ENCODE measurements at places on chromosomes 16 and 17. TPM values are rescaled to one million over a fixed set of nuclear protein-coding genes. Genes with fewer than 3 reads are reported as not detected.

DNA sequence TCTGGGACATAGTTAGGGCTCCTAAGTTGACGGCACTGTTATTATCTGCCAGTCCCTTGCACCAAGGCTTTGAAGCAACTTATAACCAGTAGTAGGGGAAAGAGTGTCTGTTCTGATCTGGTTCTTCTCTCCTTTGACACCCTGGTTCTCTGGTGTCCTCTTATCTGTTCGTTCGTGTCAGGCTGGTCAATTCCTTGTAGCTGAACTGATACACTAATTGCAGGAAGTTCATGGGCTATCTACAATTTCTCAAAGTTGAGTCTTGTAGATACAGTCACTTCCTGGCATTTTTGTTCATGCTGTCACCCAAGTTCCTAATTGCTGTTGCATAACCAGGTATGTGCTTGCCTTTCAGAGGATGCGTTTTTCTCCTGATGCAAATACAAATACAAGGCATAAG is 17.3 kb upstream of the MYO1D start:
- H3K4me1 ChIP-seq, result peaks cover 7% of the 10 kb centered on the region
- H3K36me3 ChIP-seq, result no peaks in the 10 kb centered on the region
- H3K27me3 ChIP-seq, result no peaks in the 10 kb centered on the region
- no peak for DNase-seq
- H3K4me3 ChIP-seq, result no peak overlapping the region

- peaks cover 31% of the 10 kb centered on the region for H3K27me3 ChIP-seq
- peaks cover 3% of the 10 kb centered on the region for H3K36me3 ChIP-seq
- H3K27ac ChIP-seq, result no peak overlapping the region
Observed at GRCh38 chr17:81534157-81535006, 6.2 kb downstream of the FSCN2 start.

DNA sequence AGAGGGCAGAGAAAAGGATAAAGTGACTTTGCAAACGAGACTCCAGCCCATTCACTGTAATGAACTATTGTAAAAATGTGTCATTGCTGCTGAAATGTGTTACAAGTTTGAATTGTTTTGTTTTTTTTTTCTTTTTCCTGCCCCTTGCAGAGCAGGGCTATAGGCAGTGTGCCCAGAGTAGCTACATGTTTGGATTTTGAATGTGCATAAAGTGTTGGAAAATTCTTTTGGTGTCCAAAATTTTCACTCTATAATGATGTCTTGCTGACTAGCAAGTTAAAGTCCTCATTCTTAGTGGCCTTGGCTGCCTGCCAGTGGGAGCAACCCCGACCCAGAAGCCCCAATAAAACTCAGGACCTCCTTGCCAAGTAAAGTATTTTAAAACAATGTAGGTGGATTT is 66.5 kb downstream of the IGF2BP1 start:
- no peaks in the 10 kb centered on the region for H3K36me3 ChIP-seq
- H3K27ac ChIP-seq, result no peak overlapping the region
- H3K4me3 ChIP-seq, result no peak overlapping the region
- H3K4me1 ChIP-seq, result peaks cover 6% of the 10 kb centered on the region
- no peak for DNase-seq

- H3K27me3 ChIP-seq, result peaks cover 31% of the 10 kb centered on the region
- DNase-seq, result no peak
Observed at GRCh38 chr16:22805326-22805725, 8.6 kb upstream of the HS3ST2 start.

- peaks cover 51% of the 10 kb centered on the region for H3K4me1 ChIP-seq
- no peaks in the 10 kb centered on the region for H3K36me3 ChIP-seq
- H3K27me3 ChIP-seq, result no peaks in the 10 kb centered on the region
- peak within 1 kb of the TSS; percentile 99 for H3K27ac ChIP-seq
- peak within 1 kb of the TSS; percentile 77 for H3K4me3 ChIP-seq
Observed at GRCh38 chr17:29592850-29593551, at the start of gene ANKRD13B. Gene ANKRD13B (plus strand): TSS chr17:29593132. CDS start chr17:29593622, 490 bp downstream.

DNA sequence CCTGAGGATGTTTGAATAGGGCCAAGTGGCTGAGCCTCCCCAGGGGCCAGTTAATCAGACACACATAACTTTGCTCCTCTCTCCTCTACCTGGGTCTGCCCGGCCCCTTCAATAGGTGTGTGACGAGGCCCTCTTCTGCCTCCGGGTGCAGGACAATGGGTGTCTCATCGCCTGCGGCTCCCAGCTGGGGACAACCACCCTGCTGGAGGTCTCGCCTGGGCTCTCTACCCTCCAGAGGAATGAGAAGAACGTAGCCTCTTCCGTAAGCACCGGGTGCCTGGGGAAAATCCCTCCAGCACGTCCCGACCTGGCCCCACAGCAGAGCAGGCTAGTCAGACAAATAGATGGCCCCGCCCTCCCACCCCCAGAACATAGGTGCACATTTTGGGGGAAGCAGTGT is 16.1 kb upstream of the KIF19 start:
- no peak overlapping the region for H3K4me3 ChIP-seq
- no peak for DNase-seq
- H3K4me1 ChIP-seq, result no peaks in the 10 kb centered on the region
- no peak overlapping the region for H3K27ac ChIP-seq
- H3K27me3 ChIP-seq, result peaks cover 19% of the 10 kb centered on the region

GRCh38 chr17:35900280-35900679 is 20.1 kb upstream of the CCL5 start:
- H3K27me3 ChIP-seq, result no peaks in the 10 kb centered on the region
- no peak overlapping the region for H3K4me3 ChIP-seq
- H3K4me1 ChIP-seq, result peaks cover 40% of the 10 kb centered on the region
- DNase-seq, result no peak
- no peaks in the 10 kb centered on the region for H3K36me3 ChIP-seq

GRCh38 chr17:13562271-13562800 is 39.4 kb downstream of the HS3ST3A1 start:
- no peak for DNase-seq
- H3K36me3 ChIP-seq, result peaks cover 14% of the 10 kb centered on the region
- no peak overlapping the region for H3K4me3 ChIP-seq

DNA sequence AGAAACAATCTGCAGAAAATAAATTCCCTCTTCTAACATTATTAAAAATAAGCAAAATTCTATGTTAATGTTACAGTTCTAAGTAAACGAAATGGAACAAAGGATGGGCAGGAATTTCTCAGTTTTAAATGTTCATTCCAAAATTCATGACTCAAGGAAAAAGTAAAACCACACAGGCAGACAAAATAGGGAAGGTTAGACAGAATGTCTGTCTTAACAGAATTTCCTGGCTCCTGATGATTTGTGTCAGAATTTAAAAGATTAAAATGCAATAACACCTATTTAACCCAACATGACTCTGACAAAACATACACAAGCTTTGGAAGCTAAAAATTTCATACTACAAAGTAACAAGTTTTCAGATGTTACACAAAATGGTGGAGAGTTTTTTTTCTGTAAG is 42.8 kb downstream of the SPOP start:
- peaks cover 5% of the 10 kb centered on the region for H3K36me3 ChIP-seq
- no peaks in the 10 kb centered on the region for H3K27me3 ChIP-seq
- peak overlapping the region; percentile 6 for H3K27ac ChIP-seq
- H3K4me3 ChIP-seq, result no peak overlapping the region
- no peak for DNase-seq

GRCh38 chr16:351804-352520 is 561 bp downstream of the AXIN1 start:
- H3K4me1 ChIP-seq, result peaks cover 9% of the 10 kb centered on the region
- peak overlapping the region; percentile 89 for H3K27ac ChIP-seq
- peaks cover 5% of the 10 kb centered on the region for H3K36me3 ChIP-seq
- no peaks in the 10 kb centered on the region for H3K27me3 ChIP-seq

GRCh38 chr17:66378296-66378695 is 75.9 kb downstream of the PRKCA start:
- peaks cover 5% of the 10 kb centered on the region for H3K27me3 ChIP-seq
- DNase-seq, result no peak
- peaks cover 36% of the 10 kb centered on the region for H3K4me1 ChIP-seq
- no peak overlapping the region for H3K4me3 ChIP-seq

DNA sequence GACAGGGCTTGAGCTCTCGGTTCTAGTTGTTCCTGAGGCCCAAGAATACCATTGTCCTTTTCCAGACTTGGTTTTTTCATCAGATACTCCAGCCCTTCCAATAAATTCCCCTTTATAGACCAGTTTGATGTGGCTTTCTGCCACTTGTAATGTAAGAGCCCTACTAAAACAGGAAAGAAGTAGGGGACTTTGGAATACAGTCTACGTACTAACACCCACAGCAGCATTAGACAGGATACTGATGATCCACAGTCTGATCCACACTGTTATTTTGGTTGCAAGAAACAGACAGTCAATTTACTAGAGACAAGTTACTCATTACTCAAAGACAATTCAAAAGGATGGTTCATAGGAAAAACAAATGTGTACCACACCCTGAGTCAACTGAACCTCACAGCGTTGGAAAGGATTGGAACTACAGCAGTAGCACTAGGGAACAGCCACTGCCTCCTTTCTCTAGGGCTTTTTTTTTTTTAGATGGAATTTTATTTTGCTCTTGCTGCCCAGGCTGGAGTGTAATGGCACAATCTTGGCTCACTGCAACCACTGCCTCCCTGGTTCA is 45.9 kb upstream of the MED13 start:
- no peak for DNase-seq
- peaks cover 12% of the 10 kb centered on the region for H3K27me3 ChIP-seq
- H3K4me3 ChIP-seq, result no peak overlapping the region

DNA sequence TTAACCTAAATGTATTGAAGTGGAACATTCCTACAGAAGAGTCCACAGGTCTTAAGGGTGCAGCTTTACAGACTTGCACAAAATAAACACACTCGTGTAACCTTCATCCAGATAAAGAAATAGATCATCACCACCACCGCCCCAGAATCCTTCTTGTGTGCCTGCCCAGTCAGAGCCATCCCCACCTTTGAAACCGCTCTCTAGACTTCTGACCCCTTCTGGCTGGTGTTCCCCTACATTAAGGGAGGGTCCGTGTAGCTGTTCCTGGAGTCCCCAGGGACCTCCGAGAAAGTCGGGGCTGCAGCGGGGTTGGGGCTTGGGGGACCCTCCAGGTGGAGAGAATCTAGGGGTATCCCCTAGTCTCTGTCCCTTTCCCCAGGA is 9.4 kb downstream of the TBX4 start:
- peaks cover 7% of the 10 kb centered on the region for H3K36me3 ChIP-seq
- H3K27ac ChIP-seq, result peak overlapping the region; percentile 89
- H3K27me3 ChIP-seq, result peaks cover 67% of the 10 kb centered on the region
- DNase-seq, result no peak
- H3K4me3 ChIP-seq, result peak overlapping the region; percentile 48
- H3K4me1 ChIP-seq, result peaks cover 76% of the 10 kb centered on the region

DNA sequence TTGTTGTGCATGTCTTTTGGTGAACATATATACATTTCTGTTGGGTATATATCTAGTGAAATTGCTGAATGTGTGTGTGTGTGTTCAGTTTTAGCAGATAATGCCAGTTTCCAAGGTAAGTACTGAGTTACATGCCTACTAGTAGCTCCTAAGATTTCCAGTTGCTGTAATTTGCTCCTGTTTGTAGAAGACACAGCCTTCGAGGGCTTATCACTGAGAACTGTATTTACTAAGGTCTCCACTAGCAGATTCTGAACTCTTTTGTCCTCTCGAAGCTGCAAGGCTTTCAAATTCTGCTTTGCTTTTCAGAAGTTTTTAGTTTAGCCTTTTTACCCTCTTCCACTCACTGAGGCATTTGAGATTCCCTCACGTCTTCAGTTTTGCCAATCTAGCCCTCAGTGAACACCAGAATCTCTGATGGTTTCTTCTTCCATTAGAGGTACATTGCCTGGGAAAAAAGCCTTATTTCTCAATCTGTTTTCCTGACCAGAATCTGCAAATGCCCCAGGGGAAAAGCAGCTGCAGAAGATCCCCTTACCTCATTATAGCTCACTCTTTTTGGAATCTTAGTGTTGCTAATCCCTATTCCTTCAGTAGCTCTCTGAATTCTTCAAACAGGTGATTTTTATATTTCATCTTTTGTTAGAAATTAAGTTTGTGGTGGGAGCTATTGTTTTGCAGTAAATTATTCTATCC is 52.9 kb downstream of the NF1 start:
- peaks cover 13% of the 10 kb centered on the region for H3K4me1 ChIP-seq
- H3K27me3 ChIP-seq, result no peaks in the 10 kb centered on the region
- H3K27ac ChIP-seq, result peak overlapping the region; percentile 77
- H3K36me3 ChIP-seq, result peaks cover 32% of the 10 kb centered on the region
- no peak for DNase-seq
- H3K4me3 ChIP-seq, result no peak overlapping the region

- H3K4me1 ChIP-seq, result peaks cover 10% of the 10 kb centered on the region
- no peak overlapping the region for H3K27ac ChIP-seq
- no peak overlapping the region for H3K4me3 ChIP-seq
- no peak for DNase-seq
- H3K36me3 ChIP-seq, result no peaks in the 10 kb centered on the region
Observed at GRCh38 chr17:7816926-7817642, 16.9 kb upstream of the KDM6B start.

- peaks cover 14% of the 10 kb centered on the region for H3K4me1 ChIP-seq
- peaks cover 8% of the 10 kb centered on the region for H3K36me3 ChIP-seq
- peak overlapping the region; percentile 85 for H3K27ac ChIP-seq
Observed at GRCh38 chr17:68248891-68249290, 1.0 kb downstream of the AMZ2 start.

- H3K27ac ChIP-seq, result no peak overlapping the region
- no peak for DNase-seq
- H3K4me1 ChIP-seq, result peaks cover 3% of the 10 kb centered on the region
- peaks cover 45% of the 10 kb centered on the region for H3K27me3 ChIP-seq
- no peak overlapping the region for H3K4me3 ChIP-seq
Observed at GRCh38 chr16:24204150-24204665, 51.9 kb upstream of the CACNG3 start.

GRCh38 chr17:80569924-80570323 is 25.3 kb downstream of the RPTOR start:
- no peak overlapping the region for H3K4me3 ChIP-seq
- peaks cover 15% of the 10 kb centered on the region for H3K4me1 ChIP-seq
- peaks cover 19% of the 10 kb centered on the region for H3K36me3 ChIP-seq
- no peak overlapping the region for H3K27ac ChIP-seq
- no peak for DNase-seq
- no peaks in the 10 kb centered on the region for H3K27me3 ChIP-seq

- H3K27me3 ChIP-seq, result peaks cover 29% of the 10 kb centered on the region
- H3K36me3 ChIP-seq, result no peaks in the 10 kb centered on the region
- H3K27ac ChIP-seq, result no peak overlapping the region
- no peak overlapping the region for H3K4me3 ChIP-seq
- peaks cover 32% of the 10 kb centered on the region for H3K4me1 ChIP-seq
- no peak for DNase-seq
Observed at GRCh38 chr17:56601591-56601990, 8.1 kb downstream of the NOG start.

The SPNS3 gene
- not detected for total RNA-seq

The METTL22 gene
- 63.3 TPM for total RNA-seq

The GNG13 gene
- not detected for total RNA-seq

The RRAD gene
- total RNA-seq, result 2.7 TPM

The TPSG1 gene
- total RNA-seq, result not detected

The DOK4 gene
- total RNA-seq, result 79.0 TPM

The SULT1A4 gene
- total RNA-seq, result 3.2 TPM

The HASPIN gene
- total RNA-seq, result 4.2 TPM

The MYH2 gene
- not detected for total RNA-seq

The ST6GALNAC1 gene
- total RNA-seq, result 1.4 TPM

The NPIPA3 gene
- total RNA-seq, result 4.5 TPM

All from mesothelial cell of epicardium (in vitro differentiated cells).